Pancreas (tissue), 10 donors: ENCODE measurements at places on chromosomes 4 and X.

DNA sequence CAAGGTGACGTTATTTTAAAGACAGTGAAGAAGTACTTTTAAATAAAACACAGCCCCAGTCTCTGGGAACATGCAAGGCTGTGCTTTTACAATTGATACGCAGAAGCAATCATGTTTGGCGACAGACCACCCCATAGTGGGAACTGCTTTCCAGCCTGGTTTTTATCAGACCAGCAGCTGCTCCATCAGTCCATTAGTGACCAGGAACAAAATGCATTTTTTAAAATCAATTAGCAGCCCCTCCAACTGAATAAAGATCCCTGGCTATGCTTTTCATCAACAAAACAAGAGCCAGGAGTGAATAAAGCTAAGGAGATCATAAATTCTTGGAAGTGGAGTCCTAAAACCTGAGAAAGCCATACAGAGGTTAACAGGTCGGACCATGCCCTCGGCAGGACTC lies 153.0 kb upstream of the TENM3 start:
- no peak for DNase-seq

DNA sequence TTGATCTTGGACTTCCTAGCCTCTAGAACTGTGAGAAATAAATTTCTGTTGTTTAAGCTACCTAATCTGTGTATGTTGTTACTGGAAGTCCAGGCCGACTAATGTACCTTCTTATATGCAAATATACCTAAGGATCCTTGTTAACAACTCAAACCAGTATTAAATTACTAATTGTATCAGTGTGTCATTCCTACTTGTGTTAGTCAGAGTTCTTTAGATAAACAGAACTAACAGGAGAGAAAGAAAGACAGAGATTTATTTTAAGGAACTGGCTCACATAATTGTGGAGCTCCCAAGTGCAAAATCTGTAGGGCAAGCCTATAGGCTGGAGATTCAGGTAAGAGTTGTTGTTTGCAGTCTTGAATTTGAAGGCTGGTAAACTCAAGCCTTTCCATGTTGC lies 120.0 kb downstream of the ADGRL3 start:
- DNase-seq: no peak

GRCh38 chr4:173024203-173024602 lies 144.4 kb upstream of the GALNT7 start:
- no peak for DNase-seq

DNA sequence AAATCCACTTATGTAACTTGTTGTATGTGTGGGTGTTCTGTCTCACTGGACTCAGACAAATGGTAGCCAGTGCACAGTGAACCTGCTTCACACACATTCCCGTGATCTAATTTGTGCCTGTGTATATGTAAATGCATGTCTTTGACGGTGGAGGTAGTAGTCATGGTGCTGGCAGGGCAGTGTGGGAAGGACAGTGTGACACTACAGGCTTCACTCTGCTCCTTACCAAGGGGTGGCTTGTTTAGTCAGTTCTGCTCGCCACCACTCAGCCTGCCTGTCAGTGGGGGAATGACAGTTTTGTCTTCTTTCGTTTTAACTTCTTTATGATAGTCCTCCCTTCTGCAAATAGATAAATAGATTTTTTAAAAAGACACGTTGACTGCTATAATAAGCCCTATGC lies 17.7 kb upstream of the PAQR3 start:
- DNase-seq: no peak

GRCh38 chr4:168374772-168375523 lies 56.4 kb upstream of the DDX60 start:
- no peak for DNase-seq

GRCh38 chrX:39674490-39675161 lies 423.1 kb downstream of the BCOR start:
- DNase-seq: no peak

DNA sequence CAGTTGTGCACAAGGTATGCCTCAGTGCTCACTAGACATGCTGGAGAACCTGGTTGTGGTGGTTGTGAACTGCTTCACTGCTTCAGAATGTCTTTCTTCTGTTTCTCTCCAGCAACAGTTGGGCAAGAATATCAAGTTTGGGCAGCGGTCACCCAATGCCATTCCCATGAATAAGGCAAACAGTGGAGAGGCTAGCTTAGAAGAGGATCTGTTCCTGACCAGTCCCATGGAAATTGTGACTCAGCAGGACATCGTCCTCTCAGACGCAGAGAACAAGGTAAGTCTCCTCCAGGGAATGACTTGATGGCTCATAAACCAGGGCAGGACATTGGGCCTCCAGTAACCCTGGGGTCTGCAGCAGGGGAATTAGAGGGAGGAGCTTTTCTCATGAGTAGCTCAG lies 79.9 kb downstream of the AASDH start:
- DNase-seq: no peak

DNA sequence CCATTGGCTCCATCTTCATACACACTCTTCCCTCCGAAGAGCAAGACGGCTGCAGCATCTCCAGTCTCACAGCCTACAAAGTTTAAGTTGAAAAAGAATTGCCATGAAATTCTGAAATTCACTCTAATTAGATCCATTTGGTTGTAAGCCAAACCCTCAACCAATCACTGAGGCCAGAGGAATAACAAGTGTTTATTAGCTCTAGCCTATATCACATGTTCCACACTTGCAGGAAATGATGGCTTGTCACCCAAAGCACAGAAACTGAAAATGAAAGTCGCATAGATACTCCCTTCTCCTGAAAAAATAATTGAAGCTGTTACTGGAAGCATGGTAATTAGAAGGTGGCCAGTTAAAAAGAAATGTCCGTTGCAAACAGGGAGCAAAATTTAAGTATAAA lies 1071.8 kb downstream of the CCSER1 start:
- DNase-seq: no peak

- DNase-seq: no peak
These were observed 77.1 kb upstream of the SLC4A4 start for GRCh38 chr4:71261633-71262121.

- DNase-seq: no peak
These were observed 56.6 kb downstream of the GRSF1 start for GRCh38 chr4:70783096-70783495.

- no peak for DNase-seq
These were observed 61.5 kb upstream of the ADRA2C start for GRCh38 chr4:3704669-3705068.

- no peak for DNase-seq
These were observed 44.2 kb downstream of the ABHD18 start for GRCh38 chr4:128009428-128009827.

DNA sequence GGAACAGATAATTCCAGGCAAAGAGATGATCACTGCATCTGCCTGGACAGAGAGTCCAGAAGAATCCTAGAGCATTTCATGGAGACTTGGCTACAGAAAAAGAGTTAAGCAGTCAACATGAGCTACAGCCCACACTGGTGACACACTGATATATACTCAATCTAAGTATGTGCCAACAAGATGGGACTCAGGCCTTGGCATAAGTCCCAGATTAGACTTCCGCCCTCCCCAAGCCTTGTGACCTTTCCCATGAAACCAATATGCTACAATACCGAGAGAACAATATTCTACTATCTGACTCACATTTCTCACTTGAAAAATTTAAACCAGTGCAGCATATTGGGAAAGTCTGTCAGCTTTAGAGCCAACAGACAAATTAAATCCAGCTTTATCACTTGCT lies 65.7 kb upstream of the SLITRK2 start:
- no peak for DNase-seq

DNA sequence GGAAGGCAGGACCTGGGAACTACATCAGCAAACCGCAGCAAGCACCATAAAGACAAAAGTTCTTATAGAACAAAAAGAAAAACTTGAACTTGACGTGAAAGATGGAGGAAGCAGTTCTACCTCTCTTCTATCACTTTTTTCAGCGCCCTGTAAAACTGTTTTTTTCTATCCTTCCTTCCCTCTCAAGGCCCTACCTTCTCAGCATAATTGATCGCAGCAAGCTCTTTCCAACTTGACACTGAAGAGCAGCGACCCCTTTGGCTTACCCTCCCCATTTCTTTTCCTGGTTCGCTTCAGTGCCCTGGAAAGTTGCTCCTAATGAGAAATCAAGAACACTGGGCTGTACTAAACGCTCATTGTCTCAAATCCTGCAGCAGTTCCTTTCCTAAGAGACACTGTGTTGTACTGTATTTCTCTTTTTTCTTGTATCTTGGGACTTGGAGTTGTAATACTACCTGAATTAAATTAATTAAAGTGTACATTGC lies 150.6 kb upstream of the SLC4A4 start:
- no peak for DNase-seq

DNA sequence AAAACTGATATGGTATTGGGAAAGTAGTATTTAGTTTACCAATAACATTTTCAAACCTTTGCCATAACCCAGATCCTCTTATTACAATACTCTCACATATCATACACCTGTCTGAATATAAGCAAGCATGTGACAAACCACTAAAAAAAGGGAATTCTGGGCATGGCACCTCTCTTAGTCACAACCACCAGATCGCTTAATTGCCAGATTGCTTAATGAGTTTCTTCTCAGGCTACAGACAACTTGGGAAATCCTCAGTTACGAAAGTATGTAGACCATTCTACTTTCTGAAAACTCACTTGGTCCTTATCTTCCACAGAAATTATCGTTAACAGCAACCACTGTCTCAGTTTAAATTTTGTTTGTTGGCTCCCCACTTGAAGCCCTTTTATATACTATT lies 2.1 kb downstream of the NAF1 start:
- DNase-seq: no peak

- DNase-seq: no peak
These were observed 57.5 kb upstream of the GC start for GRCh38 chr4:71841336-71841735.

DNA sequence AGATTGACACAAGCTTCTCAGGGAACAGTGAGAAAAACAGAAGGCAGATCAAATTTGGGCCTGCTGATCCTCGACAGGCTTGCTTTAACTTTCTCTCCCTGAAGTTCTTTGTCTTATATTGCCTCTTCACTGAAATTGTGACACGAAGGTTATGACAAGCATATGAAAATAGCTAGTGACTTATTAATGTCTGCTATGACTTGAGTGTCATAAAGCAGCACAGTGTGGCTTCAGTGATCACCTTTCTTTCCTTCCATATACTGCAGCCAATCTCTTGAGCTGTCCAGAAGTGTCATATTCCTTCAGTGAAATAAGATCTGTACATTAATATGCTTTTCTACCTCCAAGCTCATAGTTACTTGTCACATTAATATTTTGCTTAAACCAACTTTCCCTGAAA lies 870.2 kb downstream of the C4orf33 start:
- no peak for DNase-seq

- DNase-seq: no peak
These were observed 60.3 kb upstream of the DDX3X start for GRCh38 chrX:41273638-41274037.

GRCh38 chrX:136496186-136496763 lies 1.1 kb upstream of the HTATSF1 start:
- no peak for DNase-seq

DNA sequence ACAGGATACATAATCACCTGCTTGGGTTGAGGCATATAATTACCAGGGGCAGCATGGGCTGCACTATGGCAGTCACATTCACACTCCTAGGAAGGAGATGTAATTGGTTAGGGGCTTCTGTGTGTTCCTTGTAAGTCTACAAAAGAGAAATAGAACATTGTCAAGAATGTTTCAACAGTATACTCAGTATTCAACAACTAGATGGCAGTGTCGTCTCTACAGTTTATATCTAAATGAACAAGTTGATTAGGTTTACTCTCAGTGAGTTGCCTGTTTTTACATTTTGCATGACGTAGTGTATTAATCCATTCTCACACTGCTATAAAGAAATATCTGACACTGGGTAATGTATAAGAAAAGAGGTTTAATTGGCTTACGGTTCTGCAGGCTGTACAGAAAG lies 50.5 kb upstream of the RAB33B start:
- DNase-seq: no peak

DNA sequence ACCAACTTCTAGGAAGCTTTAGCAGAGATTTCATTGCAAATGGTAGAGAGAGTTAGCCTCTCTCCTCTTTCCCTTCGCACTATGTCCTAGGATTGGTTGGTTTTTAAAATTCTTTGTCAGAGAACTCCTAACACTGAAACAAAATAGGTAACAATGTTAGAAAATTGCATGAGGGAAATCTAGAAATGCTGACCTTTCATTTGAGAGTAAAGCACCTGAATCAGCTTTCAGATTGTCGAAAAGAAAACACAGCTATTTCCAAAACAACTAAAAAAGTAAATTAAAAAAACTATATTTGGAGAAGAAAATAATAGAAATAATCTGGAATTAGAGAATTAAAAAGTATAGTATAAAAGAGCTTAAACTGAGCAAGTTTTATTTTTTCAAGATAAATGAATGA lies 108.1 kb upstream of the GK2 start:
- no peak for DNase-seq

DNA sequence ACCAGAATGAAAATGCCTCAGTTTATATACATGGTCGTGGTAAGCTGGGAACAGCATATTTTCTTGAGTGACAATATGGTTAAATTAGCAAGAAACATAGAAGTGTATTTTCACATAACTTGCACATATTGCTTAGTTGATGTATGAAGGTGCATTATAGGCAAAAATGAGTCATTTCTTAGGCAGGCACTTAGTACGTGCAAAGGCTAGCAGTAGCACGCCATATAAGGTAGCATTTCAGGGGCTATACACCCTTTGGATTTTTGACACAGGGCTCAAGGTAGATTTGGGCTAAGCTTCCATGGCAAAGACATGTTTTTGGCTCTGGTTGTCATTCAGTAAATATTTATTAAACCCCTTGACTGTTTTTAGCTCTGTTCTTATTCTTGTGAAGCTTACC lies 33.1 kb downstream of the PCDH7 start:
- no peak for DNase-seq

GRCh38 chr4:68129793-68130192 lies at the start of gene TMPRSS11F:
Gene TMPRSS11F, minus strand, starts transcription at chr4:68129869. Its CDS starts 49 bp downstream, at chr4:68129820.
- DNase-seq: no peak

DNA sequence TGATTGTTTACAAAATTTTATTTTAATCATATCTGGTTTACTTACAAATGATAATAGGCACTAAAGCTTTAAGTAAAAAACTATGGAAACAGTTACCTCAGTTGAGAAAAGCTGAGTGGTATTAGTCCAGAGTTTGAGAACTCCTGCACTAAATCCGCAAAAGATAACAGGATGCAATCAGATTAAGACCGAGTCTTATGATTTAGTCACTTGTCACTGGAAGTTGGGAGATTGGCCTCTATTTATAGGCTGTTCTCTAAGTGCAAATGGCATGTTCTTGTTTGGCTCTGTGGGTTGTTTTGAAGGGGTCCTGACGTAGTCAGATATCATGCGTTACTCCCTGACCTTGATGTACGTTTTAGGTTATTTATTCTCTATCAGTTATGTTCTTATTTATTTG lies 6.3 kb downstream of the GPAT3 start:
- no peak for DNase-seq

DNA sequence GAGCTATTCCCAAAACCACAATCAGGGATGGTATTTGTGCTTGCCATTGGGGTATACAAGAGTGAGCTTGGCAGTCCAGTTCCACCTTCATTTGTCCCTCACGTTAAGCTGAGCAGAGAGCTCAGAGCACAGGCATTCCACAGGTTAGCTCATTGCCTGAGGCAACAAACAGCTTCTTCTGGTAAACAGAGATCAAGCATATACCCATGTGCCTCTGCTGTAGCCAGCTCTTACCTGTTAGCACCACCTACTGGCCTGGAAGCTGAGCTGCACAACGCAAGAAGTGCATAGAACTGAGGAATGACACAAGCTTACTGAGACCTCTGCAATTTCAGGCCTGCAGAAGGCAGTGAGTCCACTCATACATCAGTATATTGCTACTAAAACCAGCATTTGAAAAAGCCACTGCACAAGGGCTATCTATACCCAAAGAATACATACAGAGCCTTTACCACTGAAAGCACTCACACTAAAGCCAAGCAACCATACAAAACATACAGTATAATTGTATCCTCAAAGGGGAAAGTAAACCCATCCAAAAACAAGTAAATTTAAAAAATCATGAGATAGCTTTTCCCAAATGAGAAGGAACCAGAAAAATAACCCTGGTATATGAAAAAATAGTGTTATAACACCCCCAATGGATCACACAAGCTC lies 258.3 kb upstream of the GABRA2 start:
- DNase-seq: no peak
